ENCODE measurements at places on chromosomes 13 and 19. TPM values are rescaled to one million over a fixed set of nuclear protein-coding genes. Genes with fewer than 3 reads are reported as not detected.

The BEST2 gene
- not detected for total RNA-seq

The ZNF431 gene
- total RNA-seq: 19.5 TPM

DNA sequence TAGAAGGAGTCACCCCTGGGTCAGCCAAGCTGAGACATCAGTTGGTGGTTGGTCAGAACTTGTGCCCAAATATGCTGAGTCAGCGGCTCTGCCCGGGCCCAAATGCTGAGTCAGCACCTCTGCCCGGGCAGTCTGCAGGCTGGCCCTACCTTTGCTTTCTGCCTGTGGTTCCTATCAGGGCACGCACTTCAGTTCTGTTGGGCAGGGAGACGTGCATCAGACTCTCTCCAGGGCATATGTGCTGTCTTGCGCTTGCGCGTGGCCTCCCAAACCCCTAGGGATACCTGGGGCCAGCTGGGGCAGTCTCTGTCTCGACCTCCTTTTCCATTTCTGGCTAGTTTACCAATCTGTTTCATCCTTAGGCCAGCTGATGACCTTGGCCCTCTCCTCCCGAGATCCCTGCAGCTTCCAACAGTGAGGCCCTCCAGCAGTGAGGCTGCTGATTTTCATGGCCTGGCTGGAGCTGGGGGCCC, 24.4 kb upstream of the LDLR start:
- no peaks in the 10 kb centered on the region for H3K27me3 ChIP-seq
- 0 out of 2 replicates have a peak, but pooled peaks cover 11% of the 10 kb centered on the region for H3K36me3 ChIP-seq
- DNase-seq: no peak

- no peak overlapping the region for H3K4me3 ChIP-seq
- H3K27ac ChIP-seq: no peak overlapping the region
- no peaks in the 10 kb centered on the region for H3K4me1 ChIP-seq
- no peak for DNase-seq
These were observed 34.4 kb downstream of the VSTM1 start for GRCh38 chr19:54029301-54029700.

DNA sequence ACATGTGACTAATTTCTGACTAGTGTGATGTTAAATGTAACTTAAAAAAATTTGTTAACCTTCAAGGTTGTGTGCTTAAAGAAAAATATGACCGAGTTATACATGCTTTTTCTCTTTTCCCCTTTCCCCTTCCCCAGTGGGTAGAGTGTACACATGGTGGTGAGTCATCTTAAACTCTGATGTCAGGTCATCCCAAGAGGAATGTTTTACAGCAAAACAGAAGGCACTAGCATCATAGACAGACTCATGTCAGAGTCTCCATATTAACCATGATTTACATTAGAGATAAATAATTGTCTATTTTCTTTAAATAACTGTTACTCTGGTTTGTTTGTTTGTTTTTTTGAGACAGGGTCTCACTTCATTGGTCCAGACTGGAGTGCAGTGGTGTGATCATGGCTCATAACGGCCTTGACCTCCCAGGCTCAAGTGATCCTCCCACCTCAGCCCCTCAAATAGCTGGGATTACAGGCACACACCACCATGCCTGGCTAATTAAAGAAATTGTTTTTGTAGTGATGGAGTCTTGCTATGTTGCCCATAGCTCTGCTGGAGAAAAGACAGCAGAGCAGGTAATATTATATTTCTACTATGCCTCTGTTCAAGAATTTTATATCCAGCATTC, 160.4 kb upstream of the PCDH9 start:
- H3K27me3 ChIP-seq: no peaks in the 10 kb centered on the region
- H3K4me1 ChIP-seq: no peaks in the 10 kb centered on the region
- H3K27ac ChIP-seq: no peak overlapping the region
- no peak overlapping the region for H3K4me3 ChIP-seq
- no peaks in the 10 kb centered on the region for H3K36me3 ChIP-seq

- DNase-seq: no peak
- H3K4me1 ChIP-seq: peaks cover 3% of the 10 kb centered on the region
- no peak overlapping the region for H3K4me3 ChIP-seq
These were observed 20.1 kb upstream of the ZNRF4 start for GRCh38 chr19:5434970-5435641.

DNA sequence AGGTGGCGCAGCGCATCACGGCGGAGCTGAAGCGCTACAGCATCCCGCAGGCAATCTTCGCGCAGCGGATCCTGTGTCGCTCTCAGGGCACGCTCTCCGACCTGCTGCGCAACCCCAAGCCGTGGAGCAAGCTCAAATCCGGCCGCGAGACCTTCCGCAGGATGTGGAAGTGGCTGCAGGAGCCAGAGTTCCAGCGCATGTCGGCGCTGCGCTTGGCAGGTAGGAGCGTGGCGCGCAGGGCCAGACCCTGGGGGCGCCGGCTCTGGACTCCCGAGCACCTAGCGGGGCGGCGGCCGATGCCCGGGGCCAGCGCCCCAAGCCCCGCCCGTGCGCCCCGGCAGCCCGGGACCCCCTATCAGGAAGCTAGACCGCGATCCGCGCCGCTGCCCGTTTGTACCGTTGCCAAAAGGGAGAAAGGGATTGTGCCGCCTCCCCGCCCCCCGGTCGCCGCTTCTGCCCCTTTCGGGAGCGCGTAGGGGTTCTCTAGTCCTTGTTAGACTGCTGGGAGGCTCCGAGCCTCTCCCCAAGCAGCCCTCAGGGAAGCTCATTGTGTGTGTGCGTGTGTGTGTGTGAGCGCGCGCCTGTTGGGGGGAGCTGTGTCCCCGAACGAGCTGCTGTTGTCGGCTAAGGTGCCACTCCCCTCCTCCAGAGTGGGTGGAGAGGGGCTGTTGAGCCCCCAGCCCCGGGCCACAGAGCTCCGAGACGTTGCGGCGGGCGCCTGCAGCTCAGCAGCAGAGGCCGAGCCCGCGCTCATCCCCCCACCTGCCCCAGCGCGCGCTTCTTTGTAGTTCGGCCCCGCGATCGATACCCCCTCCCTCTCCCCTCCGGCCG, 1.5 kb downstream of the ONECUT3 start:
- DNase-seq: no peak
- no peak overlapping the region for H3K27ac ChIP-seq
- H3K4me3 ChIP-seq: no peak overlapping the region
- no peaks in the 10 kb centered on the region for H3K27me3 ChIP-seq
